Activated B cell treated with CpG ODN at 0.5 μM for 24 hours (primary cell): ENCODE measurements at places on chromosomes 12 and 14. TPM values are rescaled to one million over a fixed set of nuclear protein-coding genes. Genes with fewer than 3 reads are reported as not detected.

TMEM121 gene
- total RNA-seq = 0.95 and 1.6 TPM in 2 replicates

GRCh38 chr12:25311506-25311905 is 60.8 kb upstream of the KRAS start:
- DNase-seq = no peak

ANO4 gene
- total RNA-seq = not detected in 2 replicates

GRCh38 chr12:121748218-121748570 is 35.6 kb downstream of the TMEM120B start:
- no peak for DNase-seq

- DNase-seq = no peak
Measured at GRCh38 chr14:64841121-64841651, 38.5 kb downstream of the SPTB start.

B3GNT4 gene
- total RNA-seq = not detected in 2 replicates

DNA sequence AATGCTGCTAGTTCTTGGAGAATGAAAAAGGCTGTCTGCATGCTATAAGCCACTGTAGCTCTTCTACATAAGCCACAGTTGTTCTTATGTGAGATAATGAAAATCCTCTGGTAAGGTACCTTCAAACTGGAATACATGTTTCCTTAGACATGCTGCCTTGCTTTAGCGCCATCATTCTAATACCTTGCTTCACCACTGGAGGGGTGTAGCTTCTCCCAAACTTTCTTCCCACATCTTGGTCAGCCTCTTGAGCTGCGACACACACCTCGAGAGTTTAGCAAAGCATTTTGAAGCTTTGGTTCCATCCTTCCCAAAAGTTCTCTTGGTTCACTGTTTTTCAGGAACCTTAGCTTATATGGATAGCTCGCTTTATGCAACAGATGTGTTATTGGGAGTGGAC is 69.5 kb downstream of the NKX2-1 start:
- DNase-seq = no peak

GALNT16 gene
- 0.56 and 1.2 TPM in 2 replicates for total RNA-seq

- no peak for DNase-seq
Measured at GRCh38 chr12:47065546-47065945, 13.9 kb upstream of the PCED1B start.

DNA sequence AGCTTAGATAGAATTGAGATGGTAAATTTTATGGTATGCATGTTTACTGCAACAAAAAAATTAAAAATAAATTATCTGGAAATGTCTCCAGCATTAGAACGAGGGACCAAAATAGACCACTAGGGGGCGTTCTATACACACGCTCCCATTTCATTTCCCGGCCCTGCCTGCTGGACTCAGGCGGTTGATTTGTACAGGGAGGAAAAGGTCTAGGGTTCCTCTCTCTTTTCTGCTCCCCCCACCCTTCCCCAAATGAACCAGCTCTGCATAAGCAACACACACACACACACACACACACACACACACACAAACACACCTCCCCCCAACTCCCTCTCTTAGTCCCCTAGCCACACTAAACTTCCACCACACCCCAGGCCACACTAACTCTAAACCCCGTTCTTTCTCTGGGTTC is 7.8 kb upstream of the DTX1 start:
- no peak for DNase-seq

DNA sequence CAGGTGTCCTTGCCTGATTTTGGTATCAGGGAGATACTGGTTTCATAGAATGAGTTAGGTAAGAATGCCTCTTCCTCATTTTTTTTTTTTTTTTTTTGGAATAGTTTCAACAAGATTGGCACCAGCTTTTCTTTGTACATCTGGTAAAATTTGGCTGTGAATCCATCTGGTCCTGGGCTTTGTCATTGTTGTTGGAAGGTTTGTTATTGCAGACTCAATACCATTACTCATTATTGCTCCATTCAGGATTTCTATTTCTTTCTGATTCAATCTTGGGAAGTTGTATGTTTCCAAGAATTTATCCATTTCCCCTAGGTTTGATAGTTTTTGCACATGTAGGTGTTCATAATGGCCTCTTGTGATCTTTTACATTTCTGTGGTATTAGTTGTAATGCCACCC is 126.0 kb upstream of the KITLG start:
- DNase-seq = no peak

- DNase-seq = no peak
Measured at GRCh38 chr12:60173224-60174170, 577.7 kb downstream of the SLC16A7 start.

DNAI7 gene
- 0.15 and 0.27 TPM in 2 replicates for total RNA-seq

GRCh38 chr14:61537563-61538463 is 157.5 kb upstream of the HIF1A start:
- DNase-seq = no peak

DNA sequence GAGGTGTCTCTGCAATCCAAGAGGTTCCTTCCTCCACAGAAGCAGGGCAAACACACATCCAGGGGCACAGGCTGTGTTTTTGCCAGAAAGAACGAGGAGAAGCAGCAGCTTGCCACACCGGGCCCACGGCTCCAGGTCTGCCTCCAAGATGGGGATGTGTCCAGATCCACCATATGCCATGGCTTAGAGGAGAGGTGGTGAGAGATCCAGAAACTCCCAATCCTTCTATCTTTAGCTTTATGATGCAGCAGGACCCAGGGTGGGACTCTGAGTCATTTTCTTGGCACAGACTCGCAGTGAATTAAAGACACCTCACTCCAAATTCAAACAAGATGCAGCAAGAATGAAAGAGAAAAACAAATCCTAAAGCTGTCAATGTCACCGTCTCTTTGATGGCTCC is 481.4 kb upstream of the TMEM132C start:
- DNase-seq = no peak

GRCh38 chr12:104299842-104300481 is 3.6 kb upstream of the EID3 start:
- DNase-seq = no peak

DNA sequence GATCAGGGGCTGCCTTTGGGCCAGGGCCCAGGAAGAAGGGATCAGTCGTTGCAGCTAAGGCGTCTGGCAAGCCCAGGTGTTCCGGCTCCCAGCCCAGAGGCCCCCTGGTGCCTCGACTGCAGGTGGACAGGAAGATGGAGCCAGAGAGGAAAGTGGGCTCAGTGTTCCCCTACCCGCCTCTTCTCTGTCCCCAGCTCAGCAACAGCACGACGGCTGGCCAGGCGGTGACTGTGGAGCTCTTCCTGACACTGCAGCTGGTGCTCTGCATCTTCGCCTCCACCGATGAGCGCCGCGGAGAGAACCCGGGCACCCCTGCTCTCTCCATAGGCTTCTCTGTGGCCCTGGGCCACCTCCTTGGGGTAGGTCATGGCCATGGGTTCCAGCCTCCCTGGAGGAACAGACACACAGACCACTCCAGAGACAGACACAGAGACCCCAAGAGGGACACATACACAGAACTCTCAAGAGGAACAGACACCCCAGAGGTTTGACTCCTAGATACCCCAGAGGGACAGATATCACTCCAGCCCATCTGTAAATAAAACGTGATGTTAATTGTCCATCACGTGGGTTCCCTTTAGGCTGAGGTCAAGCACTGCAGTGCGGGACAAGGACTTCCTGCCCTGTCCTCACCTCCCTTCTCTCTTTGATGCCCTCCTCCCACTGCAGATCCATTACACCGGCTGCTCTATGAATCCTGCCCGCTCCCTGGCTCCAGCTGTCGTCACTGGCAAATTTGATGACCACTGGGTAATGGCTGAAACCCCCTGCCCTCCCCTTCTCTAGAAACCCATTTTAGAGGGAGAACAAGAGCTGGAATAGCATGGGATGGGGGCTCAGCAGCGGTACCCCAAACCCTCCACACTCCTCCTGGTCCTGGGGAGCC is 3.7 kb downstream of the AQP2 start:
- DNase-seq = no peak

DNA sequence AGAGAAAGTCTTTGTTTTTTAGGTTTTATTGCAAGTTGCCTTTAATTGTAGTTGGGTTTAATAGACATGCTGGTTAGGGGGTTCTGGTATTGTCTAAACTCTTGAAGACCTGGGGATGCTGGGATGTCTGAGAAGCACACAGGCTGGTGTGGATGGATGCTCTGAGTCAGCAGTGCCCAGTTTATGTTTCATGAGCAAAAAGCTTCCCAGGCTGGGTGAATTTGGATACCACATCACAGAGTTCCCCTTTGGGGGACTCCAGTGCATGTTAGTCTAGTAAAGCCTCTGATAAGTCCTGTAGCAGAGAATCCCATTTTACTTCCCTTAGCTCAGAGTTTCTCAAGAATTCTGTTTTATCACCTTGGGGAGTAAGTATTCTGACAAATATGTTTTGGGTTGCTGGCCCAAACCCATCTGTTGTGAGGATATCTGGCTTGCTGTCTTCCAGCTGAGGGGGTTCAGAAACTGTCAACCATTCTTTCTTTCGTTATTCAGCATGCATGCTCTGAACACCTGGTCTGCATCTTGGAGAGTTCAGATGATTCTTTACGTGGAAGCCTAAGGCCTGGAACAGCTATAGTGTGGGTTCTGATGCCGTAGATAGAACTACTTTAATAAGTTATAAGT is 509.1 kb downstream of the VRK1 start:
- no peak for DNase-seq

PGF gene
- not detected in 2 replicates for total RNA-seq

GRCh38 chr12:26429070-26429691 is 233.8 kb downstream of the SSPN start:
- DNase-seq = no peak

GRCh38 chr14:45095143-45095542 is 11.2 kb downstream of the PRPF39 start:
- DNase-seq = no peak

ARHGEF25 gene
- not detected in 2 replicates for total RNA-seq

ANO6 gene
- 14.8 and 16.3 TPM in 2 replicates for total RNA-seq
